ENCODE measurements at places on chromosomes 7 and 10.

GRCh38 chr7:67760971-67761370, 764.3 kb downstream of the TYW1 start:
- DNase-seq: no peak

- DNase-seq: no peak
Measured at GRCh38 chr7:2860627-2861133, 16.6 kb upstream of the GNA12 start.

DNA sequence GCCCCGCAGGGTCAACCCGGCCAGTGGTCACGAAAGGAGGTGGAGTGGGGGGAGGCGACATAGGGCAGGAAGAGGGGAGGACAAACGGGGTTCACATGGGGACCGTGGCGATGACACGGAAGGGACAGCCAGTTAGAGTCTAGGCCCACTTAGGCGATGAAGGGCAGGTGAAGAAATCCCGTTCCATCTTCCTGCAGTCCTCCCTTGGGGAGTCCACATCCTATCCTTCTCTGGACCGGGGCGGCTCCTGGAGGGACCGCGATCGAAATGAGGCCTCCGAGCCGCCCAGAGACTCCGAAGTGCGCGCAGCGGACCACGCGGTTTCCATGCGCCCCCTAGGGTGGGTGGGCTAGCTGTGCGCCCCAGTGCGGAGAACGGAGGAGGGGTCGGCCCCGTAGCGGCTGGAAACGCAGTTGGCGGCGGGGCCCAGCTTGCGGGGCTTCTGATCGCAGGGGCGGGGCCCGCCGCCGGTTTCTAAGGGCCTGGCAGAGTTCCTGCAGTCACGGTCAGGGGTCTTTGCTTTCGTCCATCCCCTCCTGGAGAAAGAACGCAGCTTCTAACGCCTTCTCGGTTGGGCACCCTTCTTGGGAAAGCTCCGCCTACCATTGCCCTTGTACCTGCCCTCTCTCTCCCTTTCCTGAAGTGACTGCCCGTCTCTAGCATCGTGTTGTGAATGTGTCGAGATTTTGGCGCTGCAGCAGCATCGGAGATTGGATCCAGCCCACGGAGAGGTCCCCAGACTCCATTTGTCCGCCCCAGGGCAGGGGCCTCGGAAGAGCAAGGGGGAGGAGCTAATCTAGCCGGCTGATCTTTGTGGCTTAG, 17.9 kb upstream of the TMEM225B start:
- no peak for DNase-seq

DNA sequence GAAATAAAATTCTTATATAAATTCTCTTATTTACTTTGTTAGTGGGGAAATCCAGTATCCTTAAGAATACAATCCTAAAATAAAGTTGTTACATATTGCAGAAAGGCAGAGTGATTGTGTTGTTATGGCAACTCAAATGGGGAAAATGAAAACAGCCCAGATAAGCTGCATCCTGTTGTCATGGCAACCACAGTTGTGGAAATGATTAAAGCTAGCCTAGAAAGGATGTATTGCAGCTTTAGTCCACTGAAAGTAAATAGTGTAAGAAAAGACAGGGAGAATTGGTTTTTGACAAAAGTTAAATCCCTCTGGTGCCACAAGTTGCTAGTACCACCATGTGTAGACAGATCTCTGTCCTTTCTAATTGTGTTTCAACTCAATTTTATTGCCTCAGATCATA, 43.2 kb downstream of the BTRC start:
- peak; percentile 60 for DNase-seq

DNA sequence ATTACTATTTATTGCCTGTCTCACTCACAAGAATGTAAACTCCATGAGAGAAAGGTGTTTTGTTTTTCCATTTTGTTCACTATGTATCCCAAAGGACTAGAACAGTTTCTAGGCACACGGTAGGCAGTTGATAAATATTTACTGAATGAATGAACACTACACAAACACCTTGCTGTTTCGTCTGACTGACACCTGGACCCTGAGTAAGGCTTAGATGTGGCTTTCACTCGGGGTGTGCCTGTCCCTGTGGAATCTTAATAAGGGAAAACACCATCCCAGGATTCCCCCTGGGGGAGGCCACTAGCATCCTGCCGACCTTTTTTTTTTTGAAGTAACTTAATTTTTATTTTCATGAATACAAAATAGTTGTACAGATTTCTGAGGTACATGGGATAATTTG, 66.6 kb upstream of the STEAP1B start:
- no peak for DNase-seq
